Upper lobe of right lung (tissue), 1 donor: ENCODE measurements at places on chromosomes 3 and 15.

- DNase-seq: peak; percentile 87
Observed at GRCh38 chr3:69740103-69741021, 1.1 kb downstream of the MITF start.

DNA sequence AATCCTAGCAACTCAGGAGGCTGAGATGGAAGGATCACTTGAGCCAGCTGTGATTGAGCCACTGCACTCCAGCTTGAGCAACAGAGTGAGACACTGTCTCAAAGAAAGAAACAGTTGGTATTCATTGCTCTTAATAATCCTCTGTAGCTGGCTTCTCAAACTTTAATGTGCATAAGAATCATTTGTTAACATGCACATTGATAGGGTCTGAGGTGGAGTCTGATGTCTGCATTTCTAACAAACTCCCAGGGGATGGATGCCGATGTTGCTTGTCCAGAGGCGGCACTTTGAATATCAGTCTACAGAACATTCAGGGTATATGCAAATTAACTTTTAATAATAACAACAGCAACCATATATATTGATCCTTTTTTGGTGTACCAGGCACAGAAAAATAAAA, 39.9 kb downstream of the NKIRAS1 start:
- DNase-seq: no peak

GRCh38 chr3:84789961-84790360, 168.8 kb upstream of the CADM2 start:
- no peak for DNase-seq

DNA sequence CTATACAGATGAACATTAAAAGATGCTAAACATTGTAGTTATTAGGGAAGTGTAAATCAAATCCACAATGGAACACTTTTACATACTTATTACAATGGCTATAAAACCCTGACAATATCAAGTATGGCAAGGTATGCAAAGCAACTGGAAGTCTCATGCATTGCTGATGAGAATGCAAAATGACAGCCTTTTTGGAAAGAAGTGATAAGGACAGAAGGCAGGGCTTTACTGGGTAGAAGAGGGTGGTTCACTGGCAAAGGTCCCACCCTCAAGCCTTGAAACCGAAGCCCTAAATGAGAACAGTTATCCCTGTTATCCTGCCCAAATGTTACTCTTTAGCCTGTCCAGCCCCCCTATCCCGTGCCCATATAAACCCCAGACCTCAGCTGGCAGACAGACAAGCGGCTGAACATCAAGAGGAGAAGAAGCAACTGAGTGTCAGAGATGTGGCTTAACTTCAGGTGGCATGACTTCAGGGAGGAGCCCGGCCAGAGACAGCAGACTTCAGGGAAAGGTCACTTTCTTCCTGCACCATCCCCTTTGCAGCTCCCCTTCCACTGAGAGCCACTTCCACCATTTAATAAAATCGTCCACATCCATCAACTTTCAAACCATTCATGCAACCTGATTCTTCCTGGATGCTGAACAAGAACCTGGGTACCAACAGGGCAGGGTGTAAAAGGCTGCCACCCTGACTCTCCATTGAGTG, 732 bp upstream of the GCSAM start:
- no peak for DNase-seq

GRCh38 chr15:58433597-58434333, 2.0 kb downstream of the LIPC start:
- no peak for DNase-seq

- no peak for DNase-seq
Observed at GRCh38 chr3:140859592-140860336, 81.9 kb upstream of the SLC25A36 start.

DNA sequence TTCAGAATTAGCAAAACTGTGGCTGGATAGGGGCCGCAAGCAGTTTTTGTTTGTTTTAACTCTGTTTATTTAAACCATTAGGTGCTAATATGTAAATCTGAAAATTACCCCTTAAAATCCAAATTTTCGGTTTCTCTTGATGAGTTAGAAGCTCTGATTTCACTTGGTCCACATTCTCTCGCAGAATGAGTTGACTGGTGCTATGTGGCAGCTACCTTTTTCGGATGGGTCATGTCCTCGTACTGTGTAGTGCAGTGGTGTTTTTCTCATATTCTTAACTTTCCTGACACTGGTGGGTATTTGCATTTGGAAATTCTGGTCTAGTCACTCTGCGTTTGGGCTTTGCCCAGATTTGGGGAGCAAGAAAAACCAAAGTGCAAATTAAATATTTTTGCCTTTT, 87.1 kb downstream of the DIPK2A start:
- DNase-seq: no peak

DNA sequence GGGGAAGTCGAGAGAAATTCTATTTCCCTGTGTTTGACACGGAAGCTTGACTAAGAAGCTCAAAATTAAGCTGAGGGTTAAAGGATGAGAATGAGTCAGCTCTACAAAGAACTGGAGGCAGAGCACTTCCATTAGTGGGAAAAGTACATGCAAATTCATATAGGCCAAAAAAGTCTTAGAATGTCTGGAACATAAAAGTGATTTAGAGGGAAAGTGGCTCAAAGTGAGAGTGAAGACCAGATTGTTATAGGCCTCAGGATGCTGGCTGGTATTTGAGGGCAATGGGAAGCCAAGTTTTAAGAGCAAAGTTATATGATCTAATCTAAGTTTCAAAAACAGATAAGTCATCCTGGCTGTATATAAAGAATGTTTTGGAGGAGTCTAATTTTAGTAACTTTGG, 857.3 kb downstream of the NAALADL2 start:
- no peak for DNase-seq
